ENCODE measurements at places on chromosomes 1 and 21.

DNA sequence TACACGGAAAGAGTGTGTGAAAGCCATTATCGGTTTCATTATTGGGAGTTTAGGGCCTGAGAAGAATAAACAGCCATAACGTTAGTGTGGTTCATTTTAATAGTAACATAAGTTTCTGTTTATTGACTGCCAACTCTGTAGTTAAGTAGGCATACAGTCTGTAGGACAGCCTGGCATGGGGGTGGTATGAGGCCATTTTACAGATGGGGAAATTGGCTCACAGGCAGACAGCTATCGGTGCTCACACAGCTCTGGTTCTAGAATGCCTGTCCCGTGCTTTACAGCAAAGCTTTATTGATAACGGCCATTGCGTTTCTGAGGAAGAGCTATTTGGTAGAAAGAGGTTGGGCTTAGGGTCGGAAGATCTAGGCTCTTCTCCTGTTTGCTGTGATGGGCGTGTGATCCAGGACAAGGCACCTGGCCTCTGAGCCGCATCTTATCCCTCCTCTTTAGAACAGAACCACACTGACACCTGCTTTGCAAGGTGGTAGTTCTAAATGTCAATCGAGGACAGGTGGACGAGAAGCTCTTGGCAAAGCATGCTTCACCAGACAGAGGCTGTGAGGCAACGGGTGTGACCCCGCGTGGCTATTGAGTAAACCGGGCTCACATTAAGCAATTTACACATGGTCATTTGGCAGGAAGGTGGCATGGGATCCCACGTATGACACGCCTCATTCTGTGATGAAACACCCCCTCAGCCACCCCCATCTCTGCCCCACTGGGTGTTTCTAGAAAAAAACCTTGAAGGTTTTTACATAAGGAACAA lies 14.9 kb downstream of the ETS2 start:
- peaks cover 74% of the 10 kb centered on the region for H3K36me3 ChIP-seq
- DNase-seq, result no peak
- no peaks in the 10 kb centered on the region for H3K27me3 ChIP-seq
- H3K4me1 ChIP-seq, result no peaks in the 10 kb centered on the region
- no peak overlapping the region for H3K27ac ChIP-seq

DNA sequence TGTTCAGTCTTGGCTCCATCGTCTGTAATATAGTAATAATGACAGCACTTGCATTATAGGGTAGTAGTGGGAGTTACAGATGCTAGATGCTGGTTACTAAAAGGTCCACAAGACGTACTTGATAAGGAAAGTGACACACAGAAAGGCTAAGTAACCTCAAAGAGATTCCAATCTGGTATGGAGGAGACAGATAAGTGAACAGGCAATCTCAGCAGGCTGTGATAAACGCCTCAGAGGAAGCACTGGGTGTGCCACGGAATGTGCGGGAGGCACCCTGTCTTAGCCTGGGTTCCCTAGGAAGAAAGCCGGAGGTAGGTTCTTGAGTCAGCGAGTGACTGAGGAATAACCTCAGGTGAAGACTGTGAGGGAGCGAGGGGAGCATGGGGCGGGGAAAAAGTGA lies 4.6 kb upstream of the CTPS1 start:
- no peak overlapping the region for H3K27ac ChIP-seq
- DNase-seq, result no peak
- peaks cover 6% of the 10 kb centered on the region for H3K4me1 ChIP-seq
- H3K27me3 ChIP-seq, result no peaks in the 10 kb centered on the region
- no peak overlapping the region for H3K4me3 ChIP-seq

GRCh38 chr1:36528361-36529349 lies 45.9 kb upstream of the CSF3R start:
- no peaks in the 10 kb centered on the region for H3K36me3 ChIP-seq
- H3K4me3 ChIP-seq, result no peak overlapping the region
- peaks cover 5% of the 10 kb centered on the region for H3K4me1 ChIP-seq
- no peaks in the 10 kb centered on the region for H3K27me3 ChIP-seq
- no peak overlapping the region for H3K27ac ChIP-seq

- no peaks in the 10 kb centered on the region for H3K4me1 ChIP-seq
- no peak overlapping the region for H3K4me3 ChIP-seq
- no peak overlapping the region for H3K27ac ChIP-seq
These were observed 1218.4 kb upstream of the TMPRSS15 start for GRCh38 chr21:19621837-19622496.

GRCh38 chr1:104120525-104120924 lies 370.8 kb downstream of the AMY1C start:
- peak; percentile 16 for DNase-seq
- H3K27me3 ChIP-seq, result no peaks in the 10 kb centered on the region
- H3K36me3 ChIP-seq, result no peaks in the 10 kb centered on the region
- no peak overlapping the region for H3K27ac ChIP-seq
- H3K4me3 ChIP-seq, result no peak overlapping the region

GRCh38 chr1:146013559-146013922 lies 8.0 kb downstream of the HJV start:
- no peak overlapping the region for H3K4me3 ChIP-seq
- no peak for DNase-seq
- no peaks in the 10 kb centered on the region for H3K36me3 ChIP-seq
- H3K27me3 ChIP-seq, result peaks cover 19% of the 10 kb centered on the region
- no peak overlapping the region for H3K27ac ChIP-seq
- peaks cover 1% of the 10 kb centered on the region for H3K4me1 ChIP-seq

GRCh38 chr1:226549937-226550671 lies 1.5 kb downstream of the STUM start:
- H3K4me3 ChIP-seq, result peak overlapping the region; percentile 69
- no peaks in the 10 kb centered on the region for H3K36me3 ChIP-seq
- no peak overlapping the region for H3K27ac ChIP-seq
- peak; percentile 76 for DNase-seq

DNA sequence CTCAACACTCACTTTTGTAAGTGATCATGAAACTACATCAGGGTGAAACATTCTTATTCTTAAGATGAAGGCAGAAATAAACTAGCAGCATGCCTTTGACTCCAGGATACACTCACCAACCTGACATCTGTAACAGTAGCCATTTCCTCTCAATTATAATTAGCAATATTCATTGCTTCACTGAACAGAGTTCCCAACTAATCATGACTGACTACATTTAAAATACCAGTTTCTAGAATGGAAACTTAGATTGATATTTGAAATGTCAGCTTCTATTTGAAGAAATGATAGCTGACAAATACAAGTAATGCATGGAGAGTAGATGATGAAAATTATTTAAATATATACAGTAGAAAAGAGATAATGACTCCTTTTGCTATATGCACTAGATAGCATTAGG lies 1023.8 kb downstream of the MRPL39 start:
- no peaks in the 10 kb centered on the region for H3K36me3 ChIP-seq
- no peaks in the 10 kb centered on the region for H3K27me3 ChIP-seq
- H3K4me3 ChIP-seq, result no peak overlapping the region
- no peaks in the 10 kb centered on the region for H3K4me1 ChIP-seq

DNA sequence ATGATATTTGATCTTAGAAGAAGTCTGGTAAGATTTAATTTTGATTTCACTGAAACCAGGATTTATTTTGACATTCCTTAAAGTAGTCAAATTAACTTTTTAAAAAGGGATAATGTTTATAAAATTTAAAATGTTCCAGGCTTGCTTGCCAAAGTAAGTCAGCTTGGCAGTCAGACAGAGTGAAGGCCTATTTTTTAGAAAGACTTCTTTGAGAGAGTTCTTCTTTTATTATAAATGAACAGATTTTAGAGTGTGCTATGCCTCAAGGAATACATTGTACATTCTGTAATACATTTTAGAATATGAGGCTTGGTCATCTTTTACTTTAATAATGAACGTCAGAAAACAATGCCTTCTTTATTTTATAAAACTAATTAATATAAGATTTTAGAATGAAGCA lies 138.7 kb downstream of the DISP1 start:
- H3K4me3 ChIP-seq, result no peak overlapping the region
- no peak overlapping the region for H3K27ac ChIP-seq
- no peaks in the 10 kb centered on the region for H3K36me3 ChIP-seq
- no peaks in the 10 kb centered on the region for H3K4me1 ChIP-seq
- DNase-seq, result no peak

DNA sequence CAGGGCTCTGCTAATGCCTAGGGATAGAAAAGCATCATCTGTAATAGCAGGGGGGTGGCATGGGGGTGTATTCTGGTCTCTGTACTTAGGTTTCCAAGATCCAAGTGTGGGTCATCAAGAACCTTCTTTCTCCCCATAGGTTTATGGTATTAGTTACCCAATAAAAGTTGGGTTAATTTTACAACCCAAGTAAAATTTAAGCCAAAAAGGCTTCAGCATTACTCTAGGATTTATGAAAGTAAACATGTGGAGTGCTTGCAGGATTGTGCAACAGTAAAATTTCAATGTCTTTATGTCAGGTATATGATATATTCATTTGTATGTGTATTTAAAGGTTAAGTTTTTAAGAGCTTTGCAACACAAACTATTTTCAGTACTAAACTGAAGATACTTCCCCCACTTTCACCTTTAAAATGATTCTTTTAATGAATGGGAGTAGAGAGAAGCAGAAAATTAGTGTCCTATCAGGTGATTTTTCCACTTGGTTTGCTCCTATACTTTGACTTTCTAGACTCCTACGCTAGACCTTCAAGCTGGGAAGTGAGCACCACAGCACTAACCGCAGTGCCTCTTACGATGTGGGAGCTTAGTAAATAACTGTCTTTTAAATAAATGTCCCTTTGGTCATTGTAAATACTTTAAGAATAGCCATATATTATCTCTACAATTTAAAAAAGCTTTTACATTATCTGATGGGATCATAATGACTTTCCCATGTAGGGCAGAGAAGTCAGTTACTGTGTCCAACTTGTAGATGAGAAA lies 67.8 kb upstream of the UBE2U start:
- H3K27me3 ChIP-seq, result no peaks in the 10 kb centered on the region
- H3K4me1 ChIP-seq, result 0 out of 2 replicates have a peak, but pooled peaks cover 5% of the 10 kb centered on the region
- 0 out of 2 replicates have a peak overlapping the region, but pooled peaks have one; percentile 18 for H3K27ac ChIP-seq
- no peak overlapping the region for H3K4me3 ChIP-seq

- no peak overlapping the region for H3K4me3 ChIP-seq
- no peaks in the 10 kb centered on the region for H3K36me3 ChIP-seq
- no peak for DNase-seq
These were observed 297.0 kb downstream of the AKT3 start for GRCh38 chr1:243553090-243553489.

DNA sequence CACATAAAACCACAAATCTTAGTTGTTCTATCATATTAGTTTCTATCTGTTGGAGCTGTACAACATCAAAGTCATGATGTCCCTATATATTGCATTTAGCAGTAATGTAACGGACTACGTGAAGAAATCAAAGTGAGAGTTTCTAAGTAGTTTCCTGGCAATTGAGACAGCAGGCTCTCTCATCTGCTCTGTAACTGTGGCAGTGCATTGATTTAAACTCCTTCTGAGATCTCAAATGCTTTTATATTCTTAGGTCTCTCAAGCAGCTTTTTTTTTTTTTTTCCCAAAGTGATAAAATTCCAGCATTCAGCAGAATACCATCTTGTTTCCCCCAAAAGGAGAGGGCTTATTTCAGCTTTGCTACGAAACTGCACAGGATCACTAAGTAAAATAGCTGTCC lies 480.1 kb downstream of the PTBP2 start:
- no peaks in the 10 kb centered on the region for H3K36me3 ChIP-seq
- peaks cover 15% of the 10 kb centered on the region for H3K4me1 ChIP-seq
- no peak overlapping the region for H3K4me3 ChIP-seq
- H3K27ac ChIP-seq, result no peak overlapping the region

DNA sequence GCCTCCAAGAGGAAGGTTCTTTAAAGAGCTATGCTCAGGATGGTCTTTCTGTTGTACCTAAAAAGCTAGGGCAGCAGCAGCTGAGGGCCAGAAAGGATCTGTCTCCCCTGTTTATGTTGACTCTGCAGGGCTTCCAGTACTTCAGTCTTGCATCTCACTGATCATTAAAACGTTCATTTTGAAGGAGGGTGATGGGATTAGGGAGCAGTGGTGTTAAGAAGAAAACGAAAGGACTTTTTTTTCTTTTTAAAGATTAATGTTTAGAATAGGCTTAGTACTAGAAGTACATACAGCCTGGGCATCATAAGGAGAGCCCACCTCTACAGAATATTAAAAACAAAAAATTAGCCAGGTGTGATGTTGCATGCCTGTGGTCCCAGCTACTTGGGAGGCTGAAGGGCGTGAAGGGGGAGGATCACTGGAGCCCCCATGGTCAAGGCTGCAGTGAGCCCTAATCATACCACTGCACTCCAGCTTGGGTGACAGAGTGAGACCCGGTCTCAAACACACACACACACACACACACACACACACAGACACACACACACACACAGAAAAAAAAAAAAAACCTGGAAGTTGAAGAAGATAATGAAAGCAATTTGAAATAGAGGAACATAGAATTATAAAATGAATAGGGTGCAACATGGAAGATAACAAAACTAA lies 2.9 kb downstream of the CR1L start:
- no peak overlapping the region for H3K4me3 ChIP-seq
- H3K27ac ChIP-seq, result no peak overlapping the region
- H3K36me3 ChIP-seq, result no peaks in the 10 kb centered on the region
- H3K27me3 ChIP-seq, result peaks cover 10% of the 10 kb centered on the region
- peaks cover 44% of the 10 kb centered on the region for H3K4me1 ChIP-seq

DNA sequence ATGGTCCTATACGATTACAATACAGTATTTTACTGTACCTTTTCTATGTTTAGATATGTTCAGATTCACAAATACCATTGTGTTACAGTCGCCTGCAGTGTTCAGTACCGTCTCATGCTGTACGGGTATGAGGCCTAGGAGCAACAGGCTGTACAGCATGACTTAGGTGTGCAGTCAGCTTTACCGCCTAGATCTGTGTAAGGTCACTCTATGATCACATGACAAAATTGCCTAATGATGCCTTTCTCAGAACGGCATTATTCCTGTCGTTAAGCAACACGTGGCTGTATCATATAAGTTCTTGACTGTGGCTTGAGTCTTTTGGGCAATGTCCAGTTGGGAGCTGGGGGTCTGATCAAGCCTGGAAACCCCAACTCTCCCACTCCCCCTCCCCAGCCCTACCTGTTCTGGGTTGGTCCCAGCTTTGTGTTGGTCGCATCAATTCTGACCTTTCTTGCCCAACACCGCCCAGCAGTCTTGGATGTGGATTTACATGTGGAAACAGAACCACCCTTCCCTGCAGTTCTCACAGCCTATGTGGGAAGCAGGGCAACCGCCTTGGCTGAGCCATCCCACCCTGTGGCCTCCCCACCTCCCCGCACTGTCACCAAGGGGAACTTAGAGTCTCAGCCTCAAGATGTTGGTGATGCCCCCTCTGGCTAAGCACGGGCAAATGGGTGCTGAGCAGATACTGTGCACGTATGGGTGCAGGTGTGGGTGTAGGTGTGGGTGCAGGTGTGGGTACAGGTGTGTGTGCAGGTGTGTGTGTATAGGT lies 80.2 kb upstream of the ACTL8 start:
- peaks cover 11% of the 10 kb centered on the region for H3K4me1 ChIP-seq
- H3K27ac ChIP-seq, result no peak overlapping the region
- DNase-seq, result no peak

- H3K4me1 ChIP-seq, result no peaks in the 10 kb centered on the region
- no peak for DNase-seq
- H3K27me3 ChIP-seq, result no peaks in the 10 kb centered on the region
These were observed 12.9 kb downstream of the TMEM9 start for GRCh38 chr1:201141418-201141817.

GRCh38 chr1:18886003-18886335 lies 16.4 kb downstream of the ALDH4A1 start:
- no peak for DNase-seq
- H3K27me3 ChIP-seq, result no peaks in the 10 kb centered on the region
- H3K4me1 ChIP-seq, result no peaks in the 10 kb centered on the region
- no peak overlapping the region for H3K4me3 ChIP-seq
- no peaks in the 10 kb centered on the region for H3K36me3 ChIP-seq
